ENCODE measurements at places on chromosomes 1 and 21.

DNA sequence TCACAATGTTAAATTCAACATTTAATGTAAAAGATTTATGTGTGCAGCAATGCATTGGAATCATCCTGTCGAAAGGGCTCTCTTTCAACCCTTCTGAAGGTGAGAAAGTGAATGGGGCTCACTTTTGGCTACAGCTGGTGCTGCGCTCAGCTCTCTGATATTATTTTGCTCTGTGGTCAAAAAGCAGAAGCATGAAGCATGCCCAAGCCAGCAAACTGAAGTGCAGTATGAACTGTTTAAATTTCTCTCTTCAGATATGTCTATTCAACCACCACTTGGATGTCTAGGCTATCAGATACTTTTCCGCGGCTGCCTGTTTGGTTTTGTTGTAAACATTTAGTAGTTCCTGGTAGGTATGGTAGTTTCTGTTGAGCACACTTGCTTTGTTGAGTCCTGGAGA, 216.9 kb upstream of the TMPRSS15 start:
- no peak for DNase-seq

DNA sequence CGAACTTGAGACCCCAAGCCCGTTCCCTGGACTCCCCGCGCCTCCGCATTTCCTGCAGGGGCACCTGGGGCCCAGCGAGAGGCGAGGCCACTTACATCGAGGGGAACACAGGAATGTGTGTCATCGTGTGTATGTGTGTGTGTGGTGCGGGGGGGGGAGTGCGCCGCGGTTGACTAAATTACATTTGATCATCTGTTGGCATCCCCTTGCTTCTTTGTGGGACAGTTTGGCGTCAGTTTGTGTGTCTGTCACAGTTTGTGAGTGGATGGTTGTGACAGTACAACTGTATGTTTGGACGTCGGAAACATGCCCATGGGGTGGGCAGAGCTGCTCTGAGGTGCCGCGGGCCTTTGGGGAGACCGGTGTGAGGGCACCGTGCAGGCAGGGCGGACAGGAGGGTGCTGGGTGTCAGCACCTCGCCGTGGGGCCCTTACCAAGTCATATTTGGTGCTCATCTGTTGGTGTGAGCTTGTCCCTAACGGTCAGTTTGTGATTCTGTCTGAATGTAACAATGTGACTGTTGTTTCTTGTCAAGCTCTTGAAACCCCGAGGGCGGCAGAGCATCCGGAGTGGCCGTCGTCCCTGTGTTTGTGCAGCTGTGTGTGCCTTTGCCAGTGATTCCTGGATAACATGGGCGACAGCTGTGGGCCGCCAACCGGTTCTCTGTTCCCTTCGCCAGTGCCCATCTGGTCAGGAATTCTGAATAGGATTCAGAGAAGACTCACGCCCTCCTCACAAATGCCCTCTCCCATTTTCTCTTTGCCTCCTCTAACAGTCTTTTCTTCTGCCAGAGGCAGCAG, 899 bp downstream of the OPRD1 start:
- no peak for DNase-seq

- no peak for DNase-seq
These were observed 4.5 kb downstream of the LHX4 start for GRCh38 chr1:180234369-180235076.

DNA sequence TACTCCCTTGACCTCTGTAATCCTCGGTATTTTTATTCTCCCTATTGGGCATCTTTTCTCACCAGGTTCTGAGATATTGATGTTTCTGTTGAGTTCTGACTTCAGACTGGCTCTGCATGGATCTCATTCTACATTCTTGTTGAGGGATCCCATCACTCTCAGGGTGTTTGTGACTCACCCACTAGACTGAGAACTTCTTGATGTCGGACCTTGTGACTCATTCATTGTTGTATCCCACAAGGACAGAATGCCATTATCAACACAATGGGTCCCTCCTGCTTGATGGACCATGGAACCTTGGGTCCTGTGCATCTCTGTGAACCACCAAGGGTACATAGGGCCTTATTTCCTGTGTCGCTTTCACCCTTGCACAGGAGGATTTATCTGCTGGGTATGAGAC, 174.1 kb downstream of the PBX1 start:
- DNase-seq: no peak

- no peak for DNase-seq
These were observed 32.4 kb downstream of the KIF1B start for GRCh38 chr1:10242811-10243210.

DNA sequence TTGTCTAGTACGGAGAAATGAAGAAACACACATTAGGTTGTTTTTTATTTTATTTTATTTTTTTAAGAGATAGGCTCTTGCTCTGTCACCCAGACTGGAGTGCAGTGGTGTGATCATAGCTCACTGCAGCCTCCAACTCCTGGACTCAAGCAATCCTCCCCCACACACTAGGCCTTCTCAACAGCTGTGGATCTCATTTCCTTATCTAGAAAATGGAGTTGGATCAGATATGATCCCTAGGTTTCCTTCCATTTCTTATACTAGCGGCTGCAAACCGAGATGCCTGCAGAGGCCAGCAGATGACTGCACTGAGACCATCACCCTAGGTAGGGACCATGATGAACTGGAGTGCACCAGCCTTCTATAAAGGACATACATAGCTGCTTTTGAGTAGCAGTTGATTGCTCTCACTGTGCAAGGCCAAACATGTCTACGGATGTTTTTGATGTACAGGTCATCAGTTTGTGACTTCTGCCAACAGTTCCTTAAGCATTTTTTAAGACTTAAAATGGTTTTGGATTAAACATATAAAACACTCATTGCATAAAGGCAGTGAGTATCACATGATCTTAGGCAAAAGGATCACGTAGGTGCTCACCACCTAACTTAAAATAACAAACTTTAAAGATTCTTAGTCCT, 11.4 kb upstream of the KLHL12 start:
- DNase-seq: no peak

GRCh38 chr1:216902669-216903381, 179.6 kb upstream of the ESRRG start:
- DNase-seq: no peak

GRCh38 chr1:10824821-10825540, 28.5 kb upstream of the CASZ1 start:
- no peak for DNase-seq

DNA sequence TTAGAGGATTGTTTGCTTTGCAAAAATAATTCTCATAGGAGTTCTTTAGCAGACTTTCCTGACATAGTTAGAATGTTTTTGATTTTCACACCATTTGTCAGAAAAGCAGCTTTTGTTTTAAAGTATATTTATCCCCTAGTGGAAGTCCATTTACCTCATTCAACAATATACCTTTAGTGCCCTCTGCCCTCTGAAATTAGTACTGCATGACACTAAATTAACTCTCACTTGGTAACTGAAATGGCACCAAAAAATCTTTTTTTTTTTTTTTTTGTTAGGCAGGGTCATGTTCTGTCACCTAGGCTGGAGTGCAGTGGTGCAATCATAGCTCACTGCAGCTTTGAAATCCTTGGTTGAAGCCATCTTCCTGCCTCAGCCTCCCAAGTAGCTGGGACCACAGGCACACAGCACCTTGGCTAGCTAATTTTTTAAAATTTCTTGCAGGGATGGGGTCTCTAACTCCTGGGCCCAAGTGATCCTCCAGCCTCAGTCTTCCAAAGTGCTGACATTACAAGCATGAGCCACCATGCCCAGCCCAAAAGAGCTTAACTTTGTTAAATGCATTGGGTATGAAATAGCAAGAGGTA, 13.6 kb downstream of the LRRC42 start:
- no peak for DNase-seq

GRCh38 chr1:226063977-226064815, 1.7 kb downstream of the H3-3A start:
- no peak for DNase-seq

GRCh38 chr1:150281221-150281757, 1.1 kb upstream of the CIART start:
- peak; percentile 44 for DNase-seq

- no peak for DNase-seq
These were observed 165.4 kb downstream of the PLXNA2 start for GRCh38 chr1:208078752-208079151.

DNA sequence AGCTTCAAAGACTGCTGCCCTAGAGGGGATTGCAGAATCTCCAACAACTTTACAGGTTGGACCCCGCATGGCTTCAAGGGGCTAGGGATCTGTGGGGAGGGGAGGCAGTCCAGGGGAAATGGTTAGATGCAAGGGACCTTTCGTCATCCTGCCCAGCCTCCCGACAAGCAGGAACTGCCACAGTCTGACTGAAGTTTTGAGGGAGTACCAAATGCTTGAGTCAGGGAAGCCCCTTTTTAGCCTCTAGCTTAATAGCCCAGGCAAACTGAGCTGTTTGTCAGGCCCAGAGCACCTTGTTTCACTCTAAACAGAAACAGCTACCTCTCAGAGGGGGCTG, 1.1 kb downstream of the TOR3A start:
- no peak for DNase-seq

DNA sequence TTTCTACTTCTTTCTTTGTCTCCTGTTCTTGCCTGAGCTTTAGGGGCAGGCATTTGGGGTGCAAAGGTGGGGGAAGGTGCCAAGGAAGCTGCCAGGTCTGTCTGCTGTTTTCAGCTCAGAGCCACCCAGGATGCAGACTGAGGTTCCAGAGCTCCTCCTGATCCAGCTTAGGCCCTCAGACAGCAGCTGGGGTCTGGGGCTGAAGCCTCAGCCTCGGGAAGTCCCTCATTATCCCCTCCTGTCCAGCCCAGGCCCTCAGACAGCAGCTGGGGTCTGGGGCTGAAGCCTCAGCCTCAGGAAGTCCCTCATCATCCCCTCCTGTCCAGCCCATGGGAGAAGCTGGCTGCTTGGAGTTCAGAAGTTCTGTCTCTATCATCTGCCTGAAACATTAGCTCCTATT, 257.7 kb upstream of the CSF3R start:
- DNase-seq: no peak

GRCh38 chr1:232260861-232261260, 369.1 kb downstream of the SIPA1L2 start:
- DNase-seq: no peak

GRCh38 chr21:20639026-20639425, 359.2 kb upstream of the NCAM2 start:
- no peak for DNase-seq

GRCh38 chr1:15948595-15949452, 27.1 kb downstream of the ZBTB17 start:
- no peak for DNase-seq

DNA sequence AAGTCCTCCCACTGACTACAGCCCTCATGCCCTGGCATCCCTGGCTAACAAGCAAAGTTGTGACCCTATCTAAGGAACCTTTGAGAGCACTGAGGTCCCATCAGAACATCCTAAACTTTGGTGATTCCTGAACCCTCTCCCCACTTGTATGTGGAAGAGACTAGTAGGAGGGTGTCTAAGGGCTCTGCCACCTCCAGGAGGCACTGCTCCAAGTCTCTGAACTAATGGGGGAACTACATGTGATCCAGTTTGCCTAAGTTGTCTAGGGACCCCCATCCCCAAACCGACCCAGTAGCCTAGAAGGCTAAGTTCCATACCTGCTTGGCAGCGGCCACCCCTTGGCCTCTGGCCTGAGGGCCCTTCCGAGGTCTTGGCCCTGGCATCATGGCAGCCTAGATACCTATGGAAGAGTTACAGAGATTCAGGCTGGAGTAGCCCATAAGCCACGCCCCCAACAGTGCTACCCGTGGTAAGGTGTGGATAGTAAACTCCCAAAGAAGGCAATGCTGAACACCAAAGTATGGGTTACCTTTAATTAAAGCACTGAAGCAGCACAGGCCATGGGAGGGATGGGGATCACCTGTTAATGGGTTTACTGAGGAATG, 1.7 kb downstream of the CC2D1B start:
- DNase-seq: no peak

DNA sequence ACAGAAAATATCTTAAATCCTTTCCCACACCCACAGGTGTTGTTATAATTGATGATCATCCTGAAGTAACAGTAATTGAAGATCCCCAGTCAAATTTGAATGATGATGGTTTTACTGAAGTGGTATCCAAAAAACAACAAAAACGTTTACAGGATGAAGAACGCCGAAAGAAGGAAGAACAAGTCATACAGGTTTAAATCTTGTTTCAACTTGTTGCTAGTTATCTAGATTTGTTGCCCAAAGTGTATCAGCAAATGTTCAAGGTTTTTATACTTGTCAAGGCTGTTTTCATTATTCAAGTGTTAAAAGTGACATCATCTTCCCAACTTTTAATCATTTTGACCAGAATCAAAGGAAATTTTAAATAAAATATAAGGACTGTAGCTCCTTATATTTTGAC, 64.7 kb downstream of the PRRC2C start:
- no peak for DNase-seq

DNA sequence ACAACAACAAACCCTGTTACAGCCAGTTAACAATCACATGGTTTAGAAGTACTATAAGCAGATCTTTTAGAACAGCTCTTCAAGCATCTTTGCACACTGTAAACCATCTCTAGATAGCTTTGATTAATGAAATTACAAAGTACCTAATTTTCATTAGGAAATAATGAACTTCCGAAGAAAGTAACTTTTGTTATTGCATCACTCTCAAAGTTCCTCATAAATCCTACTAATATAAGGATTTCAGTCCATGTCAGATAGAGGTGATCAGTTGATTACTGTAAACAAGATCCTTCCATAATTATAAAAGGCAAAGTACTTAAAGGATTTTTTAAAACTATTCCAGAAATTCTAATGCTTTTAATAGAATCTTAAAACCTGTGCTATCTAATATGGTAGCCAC, 58.2 kb downstream of the FAF1 start:
- no peak for DNase-seq

GRCh38 chr21:37762606-37763005, 153.7 kb downstream of the KCNJ6 start:
- no peak for DNase-seq

- peak; percentile 76 for DNase-seq
These were observed 1.4 kb upstream of the SSBP3 start for GRCh38 chr1:54407404-54408146.

DNA sequence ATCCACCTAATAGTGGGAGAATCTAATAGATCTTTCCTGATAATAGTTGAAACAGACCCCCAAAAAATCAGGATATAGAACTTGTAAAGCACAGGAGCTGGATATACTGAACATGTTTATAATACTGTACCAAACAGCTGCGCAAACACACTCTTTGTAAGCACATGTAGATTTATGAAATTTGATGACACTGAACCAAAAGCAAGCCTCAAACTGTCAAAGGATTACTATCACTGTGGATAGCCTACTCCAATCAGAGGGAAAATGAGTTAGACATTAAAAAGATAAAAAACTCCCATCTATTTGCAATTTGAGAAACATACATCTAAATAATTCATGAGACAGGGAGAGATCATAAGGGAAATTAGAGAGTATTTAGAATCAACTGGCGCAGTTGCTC, 26.1 kb downstream of the RCAN3 start:
- DNase-seq: no peak

GRCh38 chr1:58979086-58979485, 195.2 kb upstream of the JUN start:
- peak; percentile 29 for DNase-seq
